Stimulated activated CD4-positive, alpha-beta T cell treated with anti-CD3 and anti-CD28 coated beads, Interleukin-1b, Interleukin-23, amount 100 ng/mL, for 4 hours (primary cell): ENCODE measurements at places on chromosomes 4 and X.

GRCh38 chr4:52842792-52843191 lies 19.3 kb upstream of the RASL11B start:
- DNase-seq = no peak

DNA sequence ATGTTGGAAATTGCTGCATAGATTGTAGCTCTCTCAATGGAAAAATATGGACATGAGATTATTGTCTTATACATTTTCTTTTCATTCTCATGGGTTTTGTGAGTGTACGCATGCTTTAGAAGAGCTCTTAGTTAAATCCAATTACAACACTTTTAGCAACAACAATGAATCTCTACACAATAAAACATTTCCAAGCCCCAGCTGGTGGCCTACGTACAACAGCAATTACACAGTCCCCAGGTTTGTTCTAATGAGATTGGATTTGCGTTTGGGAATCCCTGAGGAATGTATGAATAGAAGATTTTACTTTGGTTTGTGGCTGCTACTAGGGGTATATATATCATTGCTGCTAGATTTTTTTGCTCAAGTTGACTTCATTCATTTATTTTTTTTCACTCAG lies 98.6 kb downstream of the FHDC1 start:
- DNase-seq = no peak

GRCh38 chr4:39490322-39490721 lies 31.5 kb downstream of the LIAS start:
- no peak for DNase-seq

DNA sequence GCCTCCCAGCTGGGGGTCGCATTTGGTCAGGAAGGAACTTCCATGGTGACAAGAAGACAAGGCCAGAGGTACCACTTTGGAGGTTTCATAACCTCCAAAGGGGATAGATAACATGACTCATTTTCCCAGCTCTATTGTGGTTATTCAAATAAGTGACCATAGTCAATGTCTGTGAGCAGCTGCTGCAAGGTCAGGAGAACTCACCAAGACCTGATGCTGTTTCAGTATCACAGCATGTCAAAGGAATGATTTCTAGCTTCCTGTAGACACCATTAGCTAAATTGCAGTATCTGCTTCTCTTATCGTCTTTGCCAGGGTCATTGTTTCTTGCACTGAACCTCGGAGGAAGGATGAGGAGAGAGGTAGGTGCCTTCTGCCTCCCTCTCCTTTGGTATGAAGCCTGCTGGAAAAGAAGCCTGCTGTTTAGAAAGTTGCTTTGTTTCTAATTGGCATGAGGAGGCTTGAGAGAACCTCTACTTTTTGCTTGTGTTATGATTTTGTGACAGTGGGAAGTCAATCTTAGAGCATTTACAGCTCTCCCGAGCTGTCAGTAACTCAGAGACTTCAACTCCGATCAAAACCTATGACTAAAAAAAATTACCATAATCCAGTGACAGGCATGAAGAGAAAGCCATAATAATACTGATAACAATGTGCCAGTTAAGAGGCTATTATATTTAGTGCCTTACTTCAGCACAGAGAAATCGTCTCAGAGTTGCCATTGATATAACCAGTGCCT lies 38.0 kb upstream of the GATB start:
- DNase-seq = no peak

DNA sequence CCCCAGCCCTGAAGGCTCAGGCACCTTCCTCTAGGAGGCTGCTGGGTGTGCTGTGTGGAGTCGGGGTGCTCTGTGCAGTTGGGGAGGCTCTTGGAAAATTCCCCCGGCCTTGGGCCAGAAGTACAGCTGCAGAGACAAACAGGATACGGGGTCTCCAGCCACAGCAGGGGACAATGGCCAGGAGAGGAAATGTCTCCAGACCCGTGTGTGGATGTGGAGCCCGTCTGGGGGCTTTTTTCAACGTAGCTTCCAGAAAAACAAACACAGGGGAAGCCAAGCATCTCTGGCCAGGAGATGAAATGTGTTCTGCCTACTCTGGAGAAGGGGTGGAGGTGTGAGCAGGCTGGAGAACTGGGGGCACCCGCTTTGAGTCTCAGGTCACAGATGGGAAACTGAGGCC lies 3.7 kb upstream of the SH3TC1 start:
- no peak for DNase-seq

GRCh38 chr4:42673082-42673425 lies 16.1 kb upstream of the ATP8A1 start:
- DNase-seq = no peak

DNA sequence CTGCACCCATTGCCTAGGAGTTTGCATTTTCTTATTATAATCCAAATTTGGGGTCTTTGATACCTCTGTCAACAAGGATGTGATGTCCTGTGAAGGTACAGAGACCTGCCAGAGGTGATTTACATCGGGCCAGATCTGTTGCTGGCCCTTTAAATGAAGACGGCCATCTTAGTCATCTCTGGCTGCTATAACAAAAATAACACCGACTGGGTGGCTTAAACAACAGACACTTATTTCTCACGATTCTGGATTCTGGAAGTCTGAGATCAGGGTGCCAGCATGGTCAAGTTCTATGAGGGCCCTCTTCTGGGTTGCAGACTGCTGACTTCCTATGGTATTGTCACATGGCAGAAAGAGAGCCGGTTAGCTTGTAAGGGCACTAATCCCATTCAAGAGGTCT lies 75.7 kb downstream of the F11 start:
- DNase-seq = no peak

GRCh38 chrX:87160435-87161010 lies 357.1 kb upstream of the KLHL4 start:
- DNase-seq = no peak

GRCh38 chrX:7077241-7078230 lies 70.0 kb upstream of the STS start:
- DNase-seq = no peak

DNA sequence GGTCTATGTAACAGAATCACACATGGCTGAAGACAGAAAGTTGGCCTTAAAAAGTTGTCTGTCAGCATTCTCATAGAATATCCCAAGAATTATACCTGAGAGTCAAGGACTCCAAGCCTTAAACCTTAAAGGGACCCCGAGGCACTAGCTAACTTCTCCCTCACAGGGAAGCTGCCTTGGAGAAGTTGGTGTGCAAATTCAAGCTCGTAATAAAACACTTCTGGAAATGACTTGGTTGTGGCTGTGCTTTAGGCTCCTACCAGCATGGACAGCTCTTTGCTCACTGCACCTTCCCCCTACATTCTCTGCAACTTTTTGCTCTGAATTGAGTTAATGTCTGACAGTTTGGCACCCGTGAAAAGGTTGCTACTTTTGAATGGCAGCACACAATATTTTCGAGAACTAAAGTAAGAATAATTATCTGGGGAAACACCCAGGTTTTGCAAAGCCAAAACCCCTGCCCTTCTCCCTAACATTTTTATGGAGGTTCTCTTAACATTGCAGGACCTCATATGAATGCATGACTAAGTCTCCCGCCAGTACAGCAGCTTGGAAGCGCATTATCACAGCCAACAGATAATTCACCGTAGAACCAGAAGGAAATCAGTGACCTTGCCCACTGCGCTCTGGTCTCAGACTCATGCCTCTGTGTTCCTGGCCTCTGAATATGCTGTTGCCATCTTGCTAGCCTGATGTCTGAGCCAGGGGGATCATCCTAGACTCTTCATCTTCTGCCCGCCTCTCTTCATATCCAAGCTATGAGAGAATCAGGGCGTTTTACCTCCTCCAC lies 91.0 kb downstream of the MGST2 start:
- no peak for DNase-seq

GRCh38 chr4:26377328-26378311 lies 56.8 kb downstream of the RBPJ start:
- DNase-seq = no peak

- DNase-seq = no peak
Measured at GRCh38 chr4:12126474-12126873, 697.8 kb upstream of the HS3ST1 start.

- DNase-seq = no peak
Measured at GRCh38 chr4:188783606-188784160, 644.4 kb downstream of the TRIML1 start.

DNA sequence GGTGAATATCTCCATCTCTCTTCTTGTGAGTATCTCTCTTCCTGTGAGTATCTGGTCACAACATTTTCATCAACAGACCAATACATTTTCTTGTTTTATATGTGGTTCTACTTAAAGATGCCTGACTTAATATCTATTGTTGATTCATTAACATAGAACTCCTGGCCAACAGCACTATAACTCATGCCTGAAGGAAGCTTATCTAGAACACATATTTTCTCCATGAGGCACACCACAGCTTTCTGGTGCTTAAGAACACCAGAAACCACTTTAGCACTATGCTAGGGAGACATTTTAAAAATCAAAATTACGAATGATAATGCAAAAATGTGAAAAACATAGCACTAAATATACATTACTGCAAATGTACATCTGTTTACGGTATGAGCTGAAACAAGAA lies 190.4 kb downstream of the GABRB1 start:
- DNase-seq = no peak

DNA sequence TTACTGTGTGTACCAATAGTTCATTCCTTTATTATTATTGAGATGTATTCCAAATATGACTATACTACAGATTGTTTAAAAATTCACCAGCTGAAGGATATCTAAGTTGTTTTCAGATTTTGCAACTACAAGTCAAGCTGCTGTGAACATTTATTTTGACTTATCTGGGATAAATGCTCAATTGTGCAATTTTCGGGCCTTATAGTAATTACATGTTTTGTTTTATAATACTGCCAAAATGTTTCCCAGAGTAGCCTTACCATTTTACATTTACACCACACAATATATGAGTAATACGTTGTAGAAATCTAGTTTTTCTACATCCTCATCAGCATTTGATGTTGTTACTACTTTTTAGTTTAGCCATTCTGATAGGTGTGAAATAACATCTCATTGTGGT lies 179.6 kb downstream of the ANTXR2 start:
- DNase-seq = no peak

- no peak for DNase-seq
Measured at GRCh38 chr4:102169345-102169744, 175.9 kb downstream of the SLC39A8 start.

GRCh38 chr4:85544751-85545150 lies 69.8 kb downstream of the ARHGAP24 start:
- DNase-seq = no peak

- no peak for DNase-seq
Measured at GRCh38 chr4:52164116-52164515, 113.0 kb downstream of the SPATA18 start.

DNA sequence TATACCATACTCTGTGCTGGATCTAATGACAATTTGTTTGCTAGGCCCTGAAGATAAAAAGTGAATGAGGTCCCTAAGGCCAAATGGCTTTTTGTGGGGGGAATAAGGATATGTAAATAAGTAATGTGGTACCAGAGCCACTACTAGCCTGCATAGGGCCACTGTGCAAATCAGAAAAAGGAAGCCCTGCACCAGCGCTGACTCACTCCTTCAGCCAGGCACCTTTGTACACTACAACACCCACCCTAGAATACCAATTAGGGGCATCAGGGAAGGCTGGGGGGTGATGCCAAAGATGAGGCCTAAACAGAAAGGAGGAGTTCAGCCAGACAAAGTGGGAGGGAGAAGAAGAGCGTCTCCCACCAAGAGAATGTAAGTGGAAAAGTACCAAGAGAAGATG lies 122.2 kb downstream of the CAMK2D start:
- DNase-seq = no peak

- no peak for DNase-seq
Measured at GRCh38 chr4:79851625-79852304, 221.3 kb downstream of the ANTXR2 start.

- DNase-seq = no peak
Measured at GRCh38 chr4:87529187-87529586, at the start of gene SPARCL1. TSS of gene SPARCL1 (minus strand) at chr4:87529376. CDS start at chr4:87499574, 29,802 bp downstream.

DNA sequence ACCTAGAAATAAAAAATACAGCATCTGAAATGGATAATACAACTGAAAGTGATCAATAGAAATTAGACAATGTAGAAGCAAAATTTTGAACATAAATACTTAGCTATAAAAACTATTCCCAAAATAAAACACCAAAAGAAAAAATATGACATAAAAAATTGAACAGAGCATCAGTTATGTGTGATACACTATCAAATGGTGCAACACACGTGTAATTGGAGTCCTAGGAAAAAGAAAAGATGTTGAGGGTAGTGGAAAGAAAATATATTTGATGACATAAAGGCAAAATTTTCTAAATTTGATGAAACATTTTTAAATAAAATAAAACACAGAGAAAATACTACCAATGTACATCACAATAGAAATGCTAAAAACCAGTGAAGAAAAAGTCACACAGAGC lies 63.1 kb downstream of the NPY2R start:
- no peak for DNase-seq

GRCh38 chrX:2145692-2146367 lies 354.9 kb downstream of the DHRSX start:
- no peak for DNase-seq

DNA sequence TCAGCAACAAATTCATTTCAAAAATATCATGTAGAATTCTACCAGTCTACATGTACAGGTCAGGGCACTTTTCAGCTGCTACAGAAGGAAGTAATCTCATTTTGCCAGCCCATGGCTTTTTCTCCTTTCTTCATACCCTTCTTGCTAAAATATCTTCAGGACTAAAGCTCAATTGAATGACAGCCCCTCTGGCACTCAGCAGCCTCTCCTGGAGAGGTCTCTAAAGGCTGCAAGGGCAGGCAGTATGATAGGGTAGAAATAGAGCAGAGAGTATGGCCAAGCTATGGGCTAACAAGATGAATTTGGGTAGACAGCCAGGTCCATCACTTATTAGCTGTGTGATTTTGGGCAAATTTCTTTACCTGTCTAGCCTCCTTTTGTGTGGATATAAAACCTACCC lies 224.6 kb upstream of the RPL34 start:
- DNase-seq = no peak

- DNase-seq = no peak
Measured at GRCh38 chrX:111181951-111182350, 86.0 kb downstream of the PAK3 start.

DNA sequence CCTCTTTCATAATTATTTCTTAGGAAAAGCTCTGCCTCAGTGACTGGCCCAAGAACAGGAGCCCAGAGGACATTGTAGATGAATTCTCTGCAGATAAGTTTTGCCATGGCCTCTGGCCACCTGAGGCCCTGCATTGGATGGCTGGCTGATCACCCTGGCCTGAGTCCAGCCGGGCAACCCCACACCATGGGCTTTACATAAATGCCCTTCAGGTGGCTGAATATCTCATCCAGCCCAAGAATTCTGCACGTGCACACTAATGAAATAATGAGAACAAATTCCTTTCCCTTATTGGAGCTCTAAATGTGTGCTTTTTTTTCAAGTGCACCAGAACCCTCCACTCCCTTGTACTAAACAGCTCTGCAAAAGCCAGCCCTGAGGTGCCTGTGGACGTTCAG lies 65.7 kb downstream of the IRF2 start:
- no peak for DNase-seq

GRCh38 chr4:84239278-84239845 lies 259.7 kb downstream of the NKX6-1 start:
- no peak for DNase-seq

DNA sequence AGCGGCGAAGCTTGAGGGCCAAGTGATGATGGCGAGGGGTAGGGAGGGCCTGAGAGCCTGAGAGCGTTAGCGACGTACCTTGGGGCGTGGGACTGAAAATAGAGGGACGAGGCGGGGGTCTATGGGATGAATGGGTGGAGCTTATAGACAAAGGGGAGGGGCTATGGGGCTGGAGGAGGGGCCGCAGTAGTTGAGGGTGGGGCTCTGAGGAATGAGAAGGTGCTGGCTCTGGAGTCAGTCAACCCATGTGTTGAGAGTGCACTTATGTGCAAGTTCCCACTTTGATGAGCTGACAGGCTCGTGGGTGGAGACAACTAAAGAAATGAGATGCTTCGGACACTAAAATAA lies 488 bp downstream of the TBC1D25 start:
- DNase-seq = peak; percentile 37

GRCh38 chr4:24820541-24820940 lies 25.2 kb downstream of the SOD3 start:
- DNase-seq = no peak

GRCh38 chrX:151396825-151397740 lies at the start of gene VMA21:
TSS of gene VMA21 (plus strand) at chrX:151397206. CDS start at chrX:151397309, 103 bp downstream.
- peak; percentile 78 for DNase-seq
